LoVo (cell line): ENCODE measurements at places on chromosomes 11 and 22.

- DNase-seq = no peak
These were observed 540.0 kb downstream of the SOX6 start for GRCh38 chr11:15816260-15816871.

- DNase-seq = no peak
These were observed 27.5 kb downstream of the MOV10L1 start for GRCh38 chr22:50117168-50117762.

DNA sequence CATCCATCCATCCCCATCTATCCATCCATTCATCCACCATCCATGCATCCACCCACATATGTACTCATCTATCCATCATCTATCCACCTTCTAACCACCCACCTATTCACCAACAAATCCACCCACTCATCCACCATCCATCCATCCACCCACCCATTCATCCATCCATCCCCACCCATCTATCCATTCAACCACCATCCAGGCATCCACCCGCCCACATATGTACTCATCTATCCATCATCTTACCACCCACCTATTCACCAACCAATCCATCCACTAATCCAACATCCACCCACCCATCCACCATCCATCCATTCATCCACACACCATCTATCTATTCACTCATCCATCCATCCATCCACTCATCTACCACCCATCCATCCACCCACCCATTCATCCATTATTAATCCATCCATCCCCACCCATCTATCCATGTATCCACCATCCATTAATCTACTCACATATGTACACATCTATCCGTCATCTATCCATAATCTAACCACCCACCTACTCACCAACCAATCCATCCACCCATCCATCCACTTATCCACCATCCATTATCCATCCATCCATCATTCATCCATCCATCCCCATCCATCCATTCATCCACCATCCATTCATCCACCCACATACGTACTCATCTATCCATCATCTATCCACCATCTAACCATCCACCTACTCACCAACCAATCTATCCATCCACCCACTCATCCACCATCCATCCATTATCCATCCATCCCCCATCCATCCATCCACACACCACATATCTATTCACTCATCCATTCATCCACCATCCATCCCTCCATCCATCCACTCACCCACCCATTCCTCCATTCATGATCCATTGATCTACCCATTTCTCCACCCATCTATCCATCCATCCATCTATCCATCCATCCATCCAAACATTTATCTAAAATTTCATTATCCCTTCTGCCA, 940.0 kb downstream of the BRD1 start:
- DNase-seq = no peak

DNA sequence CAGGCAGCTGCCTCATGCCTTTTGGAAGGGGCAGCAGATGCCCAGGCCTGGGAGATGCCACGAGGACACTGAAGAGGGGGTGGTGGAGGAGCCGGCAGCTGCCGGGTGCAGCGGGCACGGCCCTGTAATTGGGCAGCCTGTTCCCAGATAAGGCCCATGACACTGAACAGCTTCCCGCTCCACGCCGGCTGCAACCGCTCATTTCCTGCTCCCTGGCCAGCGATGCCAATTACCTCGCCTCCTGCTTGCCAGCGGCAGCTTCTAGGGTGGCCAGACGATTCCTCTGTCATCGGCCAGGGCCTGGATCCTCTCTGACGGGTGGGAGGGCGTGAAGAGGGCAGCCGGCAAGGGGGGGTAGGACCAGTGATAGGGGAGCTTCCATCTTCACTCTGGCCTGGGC, 22.8 kb downstream of the FLRT1 start:
- no peak for DNase-seq

GRCh38 chr22:37164505-37164887, 14.8 kb upstream of the IL2RB start:
- DNase-seq = no peak

DNA sequence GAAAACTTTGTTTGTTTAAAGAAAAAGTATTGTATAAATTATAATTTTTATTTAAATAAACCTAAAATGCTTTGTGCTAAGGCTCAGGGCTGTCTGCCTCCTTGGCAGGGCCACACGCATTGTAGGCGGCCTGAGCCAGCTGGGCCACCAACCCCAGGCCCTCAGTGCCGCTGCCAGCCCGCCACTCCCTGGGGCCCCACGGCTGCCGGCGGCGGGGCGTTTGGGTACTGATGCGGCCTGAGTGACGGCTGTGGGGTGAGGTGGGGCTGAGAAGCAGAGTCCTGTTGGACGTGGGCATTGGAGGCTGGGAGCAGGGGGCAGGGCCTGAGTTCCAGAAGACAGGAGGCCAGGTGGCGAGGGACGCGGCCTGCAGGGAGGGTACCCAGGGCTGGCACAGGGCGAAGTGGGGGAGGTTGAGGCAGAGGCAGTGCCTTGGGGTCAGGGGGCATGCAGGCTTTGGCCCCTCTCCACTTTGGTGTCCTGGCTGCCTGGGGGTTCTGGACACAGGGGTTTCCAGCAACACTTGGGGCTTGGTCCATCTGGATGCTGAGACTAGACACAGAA, 58.3 kb downstream of the CERK start:
- DNase-seq = no peak

DNA sequence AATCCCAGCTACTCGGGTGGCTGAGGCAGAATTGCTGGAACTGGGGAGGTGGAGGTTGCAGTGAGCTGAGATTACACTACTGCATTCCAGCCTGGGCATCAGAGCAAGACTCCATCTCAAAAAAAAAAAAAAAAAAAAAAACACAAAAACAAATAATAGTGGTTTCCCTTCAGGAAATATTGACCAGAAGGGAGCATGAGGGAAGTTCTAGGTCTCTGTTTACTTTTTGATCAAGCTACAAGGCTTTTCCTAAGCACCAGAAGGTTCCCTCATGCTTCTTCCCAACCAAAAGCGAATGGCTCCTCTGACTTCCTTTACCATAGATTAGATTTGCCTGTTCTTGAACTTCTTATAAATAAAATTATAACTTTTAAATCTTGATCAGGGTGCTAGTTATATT, 18.3 kb downstream of the MYO18B start:
- no peak for DNase-seq

- DNase-seq = no peak
These were observed 155.5 kb downstream of the TEAD1 start for GRCh38 chr11:12829540-12830314.

DNA sequence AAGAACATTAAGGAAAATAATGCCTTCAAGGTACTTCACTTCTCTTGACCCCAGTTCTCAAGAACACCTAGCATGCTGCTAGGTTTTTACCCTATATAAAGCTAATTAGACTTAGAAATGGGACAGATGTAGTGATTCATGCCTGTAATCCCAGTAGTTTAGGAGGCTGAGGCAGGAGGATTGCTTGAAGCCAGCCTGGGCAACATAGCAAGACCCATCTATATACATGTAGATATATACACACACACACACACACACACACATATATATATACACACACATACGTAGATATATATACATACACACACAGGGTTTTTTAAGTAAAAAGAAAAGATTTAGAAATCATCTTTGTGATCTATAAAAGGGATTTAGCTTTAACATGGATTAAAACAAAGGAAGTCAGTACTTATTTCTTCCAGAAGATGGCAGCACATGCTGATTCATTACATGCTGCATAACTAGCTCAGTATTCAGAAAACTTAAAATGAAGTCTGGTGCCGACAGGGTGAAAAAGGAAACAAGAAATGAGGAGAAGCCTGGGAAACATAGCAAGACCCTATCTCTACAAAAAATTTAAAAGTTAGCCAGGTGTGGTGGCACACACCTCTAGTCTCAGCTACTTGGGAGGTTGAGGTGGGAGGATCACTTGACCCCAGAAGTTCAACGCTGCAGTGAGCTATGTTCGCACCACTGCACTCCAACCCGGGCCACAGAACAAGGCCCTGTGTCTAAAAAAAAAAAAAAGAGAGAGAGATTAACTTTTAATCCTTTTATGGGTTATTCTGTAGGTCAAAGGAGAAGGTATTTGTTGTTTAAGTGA, 28.5 kb upstream of the RBX1 start:
- peak; percentile 48 for DNase-seq

DNA sequence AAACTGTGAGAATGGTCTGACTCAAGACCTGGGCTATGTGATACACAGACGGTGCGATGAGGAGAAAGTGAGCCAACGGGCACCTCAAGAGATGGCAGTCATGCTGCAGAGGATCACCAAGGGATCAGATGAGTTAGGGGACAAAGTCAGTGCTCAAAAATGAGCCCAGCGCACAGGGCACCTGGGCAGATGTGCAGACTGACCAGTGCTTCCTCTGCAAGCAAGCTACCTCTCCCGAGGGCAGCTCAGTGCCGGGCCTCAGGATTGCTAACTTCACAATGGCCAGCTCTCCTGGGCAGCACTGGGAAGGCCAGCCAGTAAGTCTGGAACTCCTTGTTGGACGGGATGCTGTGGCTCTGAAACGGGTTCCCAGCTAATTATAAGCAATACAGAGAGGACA, 15.3 kb downstream of the HDHD5 start:
- DNase-seq = no peak

- no peak for DNase-seq
These were observed 30.5 kb upstream of the MRGPRX1 start for GRCh38 chr11:18969720-18970119.

GRCh38 chr11:77267962-77268361, 33.5 kb downstream of the GDPD4 start:
- no peak for DNase-seq

GRCh38 chr11:70771099-70771885, 373.0 kb downstream of the CTTN start:
- no peak for DNase-seq
